Astrocyte (in vitro differentiated cells and primary cell): ENCODE measurements at places on chromosomes 6 and 20. TPM values are rescaled to one million over a fixed set of nuclear protein-coding genes. Genes with fewer than 3 reads are reported as not detected.

DNA sequence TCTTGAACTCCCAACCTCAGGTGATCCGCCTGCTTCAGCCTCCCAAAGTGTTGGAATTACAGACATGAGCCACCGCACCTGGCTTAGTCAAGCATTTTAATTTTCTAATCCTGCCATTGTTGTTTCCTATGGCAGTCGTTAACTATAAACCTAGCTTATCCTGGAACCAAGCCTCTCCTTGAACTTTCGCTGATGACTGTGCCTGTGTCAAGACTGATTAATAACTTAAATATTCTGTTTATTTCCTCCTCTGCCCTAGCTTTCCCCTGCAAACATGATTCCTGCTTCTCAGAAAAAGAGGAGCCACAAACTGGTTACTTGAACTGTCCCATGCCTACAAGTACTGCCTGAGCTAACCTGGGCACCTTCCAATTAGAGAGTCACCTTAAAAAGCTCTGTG lies 1.5 kb downstream of the VNN1 start:
- DNase-seq = peak; percentile 26

GRCh38 chr6:35596448-35597442 lies 84.0 kb upstream of the TULP1 start:
- DNase-seq = peak; percentile 95

- no peak for DNase-seq
Observed at GRCh38 chr6:168601111-168601510, 160.1 kb downstream of the SMOC2 start.

- no peak for DNase-seq
Observed at GRCh38 chr6:21284706-21285105, 308.8 kb upstream of the SOX4 start.

DNA sequence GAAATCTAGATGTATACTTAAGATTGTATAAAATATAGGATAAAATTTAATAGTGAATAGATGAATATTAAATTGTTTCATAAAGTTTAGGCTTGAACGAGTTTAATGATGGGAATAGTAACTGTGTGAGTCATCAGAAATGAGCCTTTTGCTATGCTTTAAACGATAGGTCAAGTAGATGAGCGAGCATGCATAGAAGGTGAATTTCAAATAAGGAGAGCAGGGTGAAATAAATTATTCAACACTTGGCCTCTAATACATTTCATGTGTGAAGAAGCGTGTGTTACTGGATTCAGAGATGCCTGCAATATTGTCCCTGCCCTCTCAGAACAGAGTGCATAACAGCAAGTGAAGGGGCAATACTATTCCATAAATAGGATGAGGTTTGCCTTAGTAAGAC lies 74.4 kb upstream of the EYA4 start:
- no peak for DNase-seq

DNA sequence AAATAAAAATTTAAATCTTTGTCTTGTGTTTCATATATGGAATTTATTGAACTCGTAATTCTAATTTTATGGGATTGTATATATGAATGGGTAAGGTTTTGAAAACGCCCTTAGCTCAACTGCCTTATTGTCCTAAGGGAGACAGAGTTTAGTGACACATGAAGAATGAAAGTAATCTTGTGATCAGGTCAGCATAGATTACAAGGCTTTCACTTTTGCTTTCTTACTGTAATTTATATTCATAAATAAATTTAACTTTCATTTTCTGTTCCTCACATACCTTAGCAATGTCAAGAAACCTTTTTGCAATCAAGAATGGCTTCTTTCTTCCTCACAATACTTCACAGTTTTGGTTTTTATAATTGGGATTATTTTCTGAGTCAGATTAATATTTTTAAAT lies 14.4 kb downstream of the KPNA5 start:
- DNase-seq = no peak

DNA sequence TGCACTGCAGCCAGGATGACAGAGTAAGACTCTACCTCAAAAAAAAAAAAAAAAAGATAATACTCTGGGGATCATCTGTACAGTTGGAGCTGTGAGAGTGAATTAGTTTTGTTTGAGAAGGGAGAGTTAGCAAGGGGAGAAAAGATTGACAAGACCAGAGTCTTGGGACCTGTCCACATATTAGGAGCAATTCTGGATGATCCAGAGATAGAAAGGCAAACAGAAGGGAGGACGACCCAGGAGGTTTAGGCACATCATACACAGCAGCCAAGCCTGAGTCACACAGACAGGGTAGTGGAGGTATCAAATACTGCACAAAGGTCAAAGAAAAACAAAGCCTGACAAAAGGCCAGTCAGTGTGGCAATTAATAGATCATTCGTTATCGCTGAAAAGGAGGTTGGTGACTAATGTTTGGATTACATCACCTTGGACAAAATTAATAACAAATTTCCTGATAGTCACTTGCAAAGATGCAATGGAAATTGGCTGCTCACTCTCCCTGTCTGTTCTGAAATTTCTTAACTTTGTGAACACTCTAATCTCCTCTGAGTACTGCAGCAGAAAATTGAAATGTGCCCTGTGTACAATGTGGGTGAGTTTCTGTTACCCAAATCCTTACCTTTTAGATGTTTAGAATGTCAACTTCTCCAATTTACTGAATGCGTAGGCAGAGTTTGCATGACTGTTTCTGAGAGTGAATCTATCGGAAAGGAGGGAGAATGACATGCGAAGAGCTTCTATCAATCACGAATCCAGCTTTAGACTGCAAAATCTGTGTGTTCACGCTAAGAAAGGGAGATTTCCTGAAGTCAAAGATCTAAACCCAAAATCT lies 105.4 kb downstream of the TSHZ2 start:
- peak; percentile 92 for DNase-seq

- DNase-seq = no peak
Observed at GRCh38 chr6:90678049-90678779, 91.3 kb upstream of the MAP3K7 start.

- no peak for DNase-seq
Observed at GRCh38 chr6:33813990-33814985, 10.5 kb upstream of the MLN start.

GRCh38 chr6:23173234-23173633 lies 603.9 kb downstream of the HDGFL1 start:
- DNase-seq = peak; percentile 8

GRCh38 chr20:39563349-39563748 lies 601.2 kb downstream of the DHX35 start:
- no peak for DNase-seq

DNA sequence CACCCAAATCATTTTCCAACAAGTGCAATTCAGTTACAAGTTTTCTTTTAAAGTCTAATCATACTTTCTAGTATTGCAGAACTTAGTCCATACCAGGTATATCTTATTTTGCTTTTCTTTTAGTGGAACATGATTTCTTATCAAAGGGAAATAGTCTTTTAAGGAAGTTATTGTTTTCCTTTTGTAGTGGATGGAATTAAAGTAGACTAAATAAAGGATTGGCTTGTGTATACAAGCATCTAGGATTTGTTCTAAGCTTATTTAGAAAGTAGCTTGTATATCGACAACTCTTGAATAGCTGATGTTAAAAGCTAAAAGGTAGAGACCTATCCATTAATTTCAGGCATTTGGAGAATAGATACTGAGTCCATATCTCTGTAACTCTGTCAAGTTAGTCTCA lies 14.8 kb downstream of the DCBLD1 start:
- no peak for DNase-seq

DNA sequence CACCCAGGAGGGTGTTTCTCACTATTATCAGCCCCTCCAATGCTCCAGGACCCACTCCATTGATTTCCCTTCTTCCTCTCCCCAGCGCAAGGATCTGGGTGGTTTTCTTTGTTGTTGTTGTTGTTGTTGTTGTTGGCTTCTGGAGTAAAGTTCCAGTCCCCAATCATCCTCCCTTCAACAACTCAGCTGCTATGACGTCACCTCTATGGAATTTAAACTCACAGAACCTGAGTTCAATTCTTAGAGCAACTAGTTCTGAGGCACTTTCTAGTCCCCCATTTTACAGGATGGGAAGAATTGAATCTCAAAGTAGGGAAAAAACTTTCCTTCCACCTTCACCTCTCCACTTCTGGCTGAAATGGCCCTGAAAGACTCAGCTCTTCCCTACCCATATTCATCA lies 9.7 kb upstream of the WFDC8 start:
- DNase-seq = no peak

DNA sequence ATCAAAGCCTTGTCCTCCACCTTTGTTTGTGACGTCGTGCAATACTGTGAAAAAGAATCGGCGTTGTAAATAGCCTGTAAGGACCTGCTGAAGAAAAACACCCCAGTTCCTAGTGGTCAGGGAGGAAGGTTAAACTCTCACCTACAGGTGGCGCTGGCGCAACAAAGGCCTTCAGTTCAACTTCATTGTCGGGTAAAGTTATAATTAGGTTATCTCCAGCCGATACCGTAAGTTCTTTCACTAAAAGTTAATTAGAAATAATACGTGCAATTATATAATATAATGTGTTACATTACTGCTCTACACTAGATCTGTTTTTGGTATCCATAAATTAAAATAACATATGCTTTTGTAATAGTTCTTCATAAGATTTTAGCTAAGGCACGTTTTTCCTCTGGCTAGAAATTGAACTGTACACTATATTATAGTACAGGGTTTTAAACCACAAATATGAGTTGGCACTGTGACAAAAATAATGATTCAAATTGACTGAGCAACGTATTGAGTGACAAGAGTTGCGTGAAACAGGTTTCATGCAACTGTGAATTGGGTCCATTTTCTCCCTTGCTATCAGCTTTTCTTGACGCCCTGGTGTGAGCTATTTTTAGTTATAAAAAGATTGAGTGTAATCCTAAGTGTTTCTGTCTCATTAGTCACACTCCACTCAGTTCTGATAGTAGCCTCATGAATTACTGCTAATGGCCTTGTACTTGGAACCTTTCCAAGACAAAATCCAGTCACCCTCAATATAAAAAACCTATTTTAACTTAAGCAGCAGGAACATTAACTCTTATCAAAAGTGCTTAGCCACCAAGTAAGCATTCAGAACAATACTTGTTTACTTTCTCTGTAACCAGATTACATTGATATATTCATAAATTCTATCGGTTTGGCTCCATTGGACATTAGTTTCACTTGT lies 62.3 kb downstream of the KIAA0319 start:
- peak; percentile 71 for DNase-seq

DNA sequence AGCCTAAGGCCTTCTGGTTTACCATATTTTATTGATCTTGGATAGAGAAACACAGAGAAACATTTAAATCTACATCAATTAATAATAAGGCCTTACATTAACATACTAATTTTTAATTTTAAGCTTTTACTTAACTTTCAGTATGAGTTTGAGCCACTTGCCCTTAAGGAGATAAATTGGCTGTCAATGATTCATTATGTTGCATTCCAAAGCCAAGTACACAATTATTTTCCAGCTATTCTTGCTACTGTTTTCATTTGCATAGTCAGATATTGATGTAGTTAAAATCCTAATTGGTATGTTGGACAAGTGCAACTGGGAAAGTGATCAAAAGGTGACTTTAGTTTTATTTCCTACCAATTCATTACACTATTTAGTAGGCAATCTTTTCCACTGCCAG lies 58.2 kb downstream of the MOCS1 start:
- peak; percentile 68 for DNase-seq

GRCh38 chr6:46990031-46990644 lies 52.0 kb downstream of the ADGRF1 start:
- no peak for DNase-seq

DNA sequence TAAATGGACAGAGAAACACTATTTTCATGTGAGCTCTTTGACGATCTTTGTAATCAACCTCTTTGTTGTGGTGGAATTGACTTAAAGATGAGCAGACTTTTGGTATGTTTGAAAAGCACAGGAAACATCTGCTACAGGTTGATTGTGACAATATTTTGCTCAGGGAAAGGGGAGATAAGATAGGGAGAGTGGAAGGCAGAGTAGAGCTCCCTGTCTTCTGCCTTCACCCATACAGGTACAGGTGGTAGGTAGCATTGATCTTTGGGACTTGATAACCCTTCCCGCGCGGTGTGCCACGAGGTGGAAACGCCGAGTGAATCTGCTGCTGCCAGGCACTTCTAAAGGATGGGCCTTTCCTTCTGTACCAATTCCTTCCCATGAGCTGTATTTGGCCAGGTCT lies 183.6 kb downstream of the UTRN start:
- no peak for DNase-seq

- peak; percentile 88 for DNase-seq
Observed at GRCh38 chr6:45420083-45420908, 42.6 kb upstream of the SUPT3H start.

DNA sequence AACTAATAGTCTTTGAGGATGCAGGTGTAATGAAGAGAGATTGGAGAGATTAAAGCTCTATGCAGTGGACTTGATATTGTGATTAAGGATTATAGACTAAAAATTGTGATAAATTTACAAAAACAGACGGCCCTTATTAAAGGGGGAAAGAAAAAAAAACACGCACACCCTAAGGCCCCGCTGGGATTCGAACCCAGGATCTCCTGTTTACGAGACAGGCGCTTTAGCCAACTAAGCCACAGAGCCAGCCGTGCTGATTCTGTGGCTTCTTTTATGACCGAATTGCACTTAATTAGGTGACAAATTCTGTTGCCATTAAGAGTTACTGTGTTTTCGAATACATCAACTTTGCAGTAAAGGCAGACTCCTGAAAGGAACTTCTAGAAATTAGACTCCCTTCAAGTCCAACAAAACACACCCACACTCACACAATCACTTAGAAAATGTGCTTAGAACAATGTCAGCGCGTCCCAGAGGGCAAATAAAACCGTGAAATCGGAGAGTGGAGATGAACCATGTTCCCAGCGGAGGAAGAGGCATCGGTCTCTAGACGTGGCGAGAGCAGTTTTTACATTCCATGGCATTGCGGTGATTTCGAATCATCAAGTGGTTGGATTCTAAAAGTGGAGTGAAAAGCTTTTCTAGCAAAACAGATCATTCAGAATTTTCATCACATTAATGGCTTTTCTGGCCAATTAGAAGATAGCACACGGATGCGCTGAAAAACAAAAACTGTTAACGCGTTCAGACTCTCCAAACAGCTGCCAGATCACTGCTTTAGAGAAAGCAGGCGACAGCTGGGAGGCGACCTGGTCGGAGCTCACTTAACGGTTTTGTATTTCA lies 122.6 kb downstream of the GPX5 start:
- DNase-seq = peak; percentile 57

The NKX2-2 gene
- total RNA-seq = not detected in 2 replicates

The PACSIN1 gene
- total RNA-seq = 0.32 and 0.46 TPM in 2 replicates

The TCF21 gene
- 0.52 and 0.94 TPM in 2 replicates for total RNA-seq

The GPSM3 gene
- 9.6 and 10.2 TPM in 2 replicates for total RNA-seq

The CAGE1 gene
- 0.10 and 0.30 TPM in 2 replicates for total RNA-seq

The AKAP7 gene
- 4.6 and 4.9 TPM in 2 replicates for total RNA-seq

The NMBR gene
- total RNA-seq = not detected in 2 replicates
